ENCODE measurements at places on chromosomes 5 and 9.

- no peak for DNase-seq
These were observed 6.2 kb upstream of the TPM2 start for GRCh38 chr9:35695943-35696401.

DNA sequence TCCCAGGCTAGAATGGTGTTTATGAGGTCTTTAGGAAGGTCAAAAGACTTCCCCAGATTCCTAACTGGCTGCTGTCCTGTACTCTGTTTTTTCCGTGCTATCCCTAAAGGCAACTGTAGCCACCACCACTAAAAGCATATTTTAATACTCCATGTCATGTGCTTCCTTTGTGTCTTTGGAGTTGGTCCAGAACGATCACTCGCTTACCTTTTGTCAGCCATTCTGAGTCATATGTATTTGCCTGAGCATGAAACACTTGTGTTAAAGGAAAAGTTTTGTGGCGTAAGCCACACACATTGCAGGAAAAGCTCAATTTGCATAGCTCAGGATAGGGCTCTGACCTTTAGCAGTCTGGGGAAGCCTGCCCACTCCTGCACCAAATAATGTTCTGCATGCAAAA is 299.6 kb downstream of the NTRK2 start:
- DNase-seq, result no peak

- DNase-seq, result no peak
These were observed 87.3 kb downstream of the LIFR start for GRCh38 chr5:38468978-38469706.

DNA sequence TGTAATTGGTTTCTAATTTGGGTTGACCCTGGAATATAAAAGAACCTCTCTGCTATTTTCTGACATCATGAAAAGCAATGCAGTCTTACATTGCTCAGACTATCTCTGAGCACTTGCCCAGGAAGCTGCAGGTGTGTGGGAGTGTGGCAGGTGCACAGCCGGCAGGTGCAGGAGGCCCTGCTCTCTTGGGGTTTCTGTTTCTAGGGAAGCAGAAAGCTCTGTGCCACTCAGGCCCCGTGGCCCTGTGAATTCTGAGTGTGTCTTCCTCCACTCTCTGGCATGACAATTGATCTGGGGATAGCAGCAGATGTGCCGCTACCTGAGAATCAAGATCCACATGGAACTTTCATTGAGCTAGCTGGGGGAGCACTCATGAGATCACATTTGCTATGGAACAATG is 45.7 kb upstream of the IRX2 start:
- DNase-seq, result no peak

DNA sequence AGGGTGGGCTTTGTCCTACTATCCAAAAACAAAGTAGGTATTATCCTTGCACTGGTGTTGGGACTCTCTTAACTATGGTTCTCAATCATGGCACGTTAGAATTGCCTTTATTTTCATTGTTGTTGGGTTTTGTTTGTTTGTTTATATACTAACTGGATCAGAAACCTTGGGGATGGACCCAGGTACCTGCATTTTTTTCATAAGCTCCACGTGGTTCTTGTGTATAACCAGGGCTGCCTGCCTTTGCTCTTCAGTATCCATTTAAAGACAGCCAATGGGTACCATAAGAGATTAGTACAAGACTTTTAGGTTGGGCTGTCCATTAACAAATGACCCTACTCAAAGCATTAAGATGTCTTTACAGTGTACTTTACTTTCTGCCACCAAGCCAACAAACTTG is 2.5 kb upstream of the SSBP2 start:
- no peak for DNase-seq

- DNase-seq, result no peak
These were observed 363 bp downstream of the ZNF454 start for GRCh38 chr5:178941361-178941760.

- DNase-seq, result no peak
These were observed 45.0 kb downstream of the SEMA6A start for GRCh38 chr5:116529615-116530014.

DNA sequence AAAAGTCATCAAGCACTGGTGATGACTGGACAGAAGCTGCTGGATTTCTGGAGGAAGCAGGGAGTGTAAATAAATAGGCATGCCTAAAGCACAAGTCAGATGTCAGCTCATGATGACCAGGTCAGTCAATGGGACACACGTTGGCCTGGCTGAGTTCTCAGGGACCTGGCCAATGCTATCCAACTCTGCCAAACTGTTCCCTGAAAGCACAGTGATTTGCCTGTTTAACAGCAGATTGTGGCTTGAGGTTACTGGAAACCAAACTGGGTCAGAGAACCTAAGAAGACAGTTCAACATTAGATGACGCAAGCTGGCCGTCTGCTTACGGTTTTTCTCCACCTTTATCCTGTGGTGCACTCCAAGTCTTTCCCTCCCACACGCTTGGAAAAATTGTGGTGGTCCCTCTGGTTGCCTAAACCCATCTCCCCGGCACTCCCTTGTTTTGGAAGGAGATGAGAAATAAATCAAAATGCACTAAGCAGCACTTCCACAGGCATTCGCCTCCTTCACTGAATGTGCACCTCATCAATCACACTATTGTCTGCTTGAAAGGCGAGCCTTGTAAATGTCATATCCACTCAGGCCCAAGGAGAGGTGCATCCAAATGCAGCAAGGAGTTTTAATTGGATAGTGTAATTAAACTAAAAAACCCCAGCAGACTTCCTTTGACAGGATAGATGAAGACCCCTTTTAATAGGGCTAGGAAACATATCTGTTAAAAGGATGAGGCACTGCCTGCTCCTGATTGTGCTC is 199.4 kb downstream of the GAPVD1 start:
- DNase-seq, result no peak

GRCh38 chr5:1468247-1468612 is 23.0 kb upstream of the SLC6A3 start:
- DNase-seq, result no peak

- no peak for DNase-seq
These were observed 70.4 kb upstream of the DAB2 start for GRCh38 chr5:39495227-39495626.
